Naive thymus-derived CD8-positive, alpha-beta T cell (primary cell): ENCODE measurements at places on chromosomes 11 and 22. TPM values are rescaled to one million over a fixed set of nuclear protein-coding genes. Genes with fewer than 3 reads are reported as not detected.
A peak's percentile ranks its signal among the peaks of the same experiment; 100 is the strongest.

DNA sequence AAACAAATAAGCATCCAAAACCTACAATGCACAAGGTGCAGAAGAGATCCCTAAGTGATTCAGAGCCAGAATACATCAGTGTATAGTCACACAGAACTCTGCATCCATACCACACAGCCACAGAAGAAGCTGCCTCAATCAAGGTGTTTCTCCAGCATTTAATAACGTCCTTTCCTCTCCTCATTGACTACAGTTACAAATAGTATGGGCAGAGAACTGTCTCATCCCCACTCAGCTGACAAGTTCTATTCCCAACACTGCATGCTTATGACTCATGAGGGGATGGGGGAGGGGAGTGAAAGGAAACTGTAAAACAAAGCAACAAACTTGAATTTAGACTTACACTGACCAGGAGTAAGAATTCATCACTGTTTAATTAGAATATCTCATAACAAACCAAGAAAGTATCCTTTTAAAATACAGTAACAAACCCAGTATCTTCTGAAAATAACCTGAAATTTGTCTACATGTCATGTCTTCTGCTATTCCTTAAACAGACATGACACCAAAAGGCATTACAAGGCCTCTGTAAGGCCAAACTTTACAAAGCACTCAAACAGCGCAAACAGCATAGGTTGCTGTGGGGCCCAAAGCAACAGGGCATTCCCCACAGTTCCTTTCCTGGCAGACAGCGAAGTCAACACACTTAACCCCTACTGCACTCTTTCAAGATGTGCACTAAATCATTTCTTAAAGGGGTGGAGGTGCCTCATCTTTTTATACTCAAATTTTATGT lies 29.3 kb downstream of the CELF1 start:
- DNase-seq: no peak

SLC17A6 gene
- not detected for polyA plus RNA-seq

SPECC1L gene
- polyA plus RNA-seq: 8.0 TPM

RHOD gene
- polyA plus RNA-seq: 0.48 TPM

- no peak for DNase-seq
These were observed 1002.7 kb downstream of the BRD1 start for GRCh38 chr22:48824712-48825651.

- no peak for DNase-seq
These were observed 304.2 kb upstream of the CADM1 start for GRCh38 chr11:115808351-115808940.

- DNase-seq: peak; percentile 7
These were observed 8.2 kb upstream of the USP2 start for GRCh38 chr11:119389611-119390254.

GRCh38 chr11:45079567-45079942 lies 66.9 kb upstream of the PRDM11 start:
- no peak for DNase-seq

GRCh38 chr22:48902001-48902869 lies 925.4 kb downstream of the BRD1 start:
- no peak for DNase-seq

DNA sequence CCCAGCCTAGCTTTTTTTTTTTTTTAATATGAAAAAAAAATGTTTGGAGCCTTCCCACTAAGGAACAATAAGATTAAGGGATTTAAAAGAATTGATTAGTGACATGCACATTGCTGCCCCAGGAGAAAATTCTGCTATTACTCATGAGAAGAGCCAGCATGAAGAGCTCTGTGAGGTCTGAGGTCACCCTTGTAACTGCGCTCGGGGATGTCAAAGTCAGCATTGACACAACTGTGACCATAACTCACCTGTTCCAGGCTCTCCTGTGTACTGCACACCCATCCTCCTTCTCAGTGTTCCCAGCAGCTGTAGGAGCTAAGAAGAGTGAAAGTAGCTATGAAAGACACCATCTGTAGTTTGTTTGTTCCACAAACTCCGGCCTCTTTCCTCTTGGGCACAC lies 109.8 kb upstream of the FGF3 start:
- no peak for DNase-seq

PRR33 gene
- polyA plus RNA-seq: 0.15 TPM

DNA sequence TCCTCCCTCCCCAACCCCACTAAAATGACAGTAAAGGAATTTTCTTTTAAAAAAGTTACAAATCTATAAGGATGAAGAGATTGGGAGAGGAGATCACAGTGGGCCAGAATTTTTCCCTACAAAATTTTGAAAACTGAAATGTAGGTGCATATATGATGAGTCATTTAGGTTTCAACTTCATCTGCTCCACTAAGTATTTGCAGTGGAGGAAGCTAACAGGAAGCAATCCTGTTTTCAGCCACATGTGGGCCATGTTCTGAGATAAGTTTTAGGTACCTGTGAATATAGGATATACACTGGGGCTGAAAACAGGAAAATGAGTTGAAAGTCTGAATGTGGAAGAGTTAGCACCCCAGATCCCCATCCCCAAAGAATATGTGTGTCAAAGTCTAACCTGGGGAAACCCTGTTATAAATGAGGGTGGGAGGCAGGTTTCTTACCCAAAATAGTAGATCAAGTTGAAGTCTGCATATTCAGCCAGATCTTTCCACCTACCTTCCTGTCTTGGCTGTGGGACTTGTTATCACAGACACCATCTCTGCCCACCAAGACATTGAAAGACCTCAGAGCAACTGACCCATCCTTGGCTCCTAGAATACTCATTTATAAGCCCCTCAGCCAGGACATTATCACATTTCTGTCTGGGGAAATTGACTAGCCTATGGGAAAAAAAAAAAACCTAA lies 87.3 kb downstream of the PACS1 start:
- no peak for DNase-seq

- DNase-seq: no peak
These were observed 548.2 kb downstream of the TBC1D22A start for GRCh38 chr22:47310601-47311000.

DNA sequence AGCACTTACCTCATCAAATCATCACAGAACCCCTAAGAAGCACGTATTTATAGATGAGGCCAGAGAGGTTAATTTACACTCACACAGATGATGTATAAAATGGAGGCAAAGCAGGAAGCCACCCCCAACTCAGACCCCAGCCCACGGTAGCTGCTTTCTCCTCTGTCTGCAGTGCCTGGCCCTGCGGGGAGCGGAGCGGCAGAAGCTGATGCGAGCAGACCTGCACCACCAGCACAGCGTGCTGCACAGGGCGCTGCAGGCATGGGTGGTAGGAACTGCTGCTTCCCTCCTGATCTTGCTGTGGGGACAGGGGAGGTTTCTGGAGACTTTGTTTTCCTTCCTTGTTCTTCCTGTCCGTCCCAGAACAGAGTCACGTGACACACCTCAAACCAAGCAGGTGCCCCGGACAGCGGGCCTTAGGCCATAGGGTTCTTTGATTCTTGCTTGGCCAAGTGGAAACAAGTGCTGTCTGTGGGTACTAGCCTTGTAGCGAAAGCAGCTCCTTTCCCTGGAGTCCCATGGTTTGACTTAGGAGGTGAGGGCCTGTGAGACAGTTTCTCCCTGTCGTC lies 57.8 kb downstream of the PISD start:
- no peak for DNase-seq

GRCh38 chr11:121199516-121199915 lies 93.1 kb upstream of the SC5D start:
- no peak for DNase-seq

ACR gene
- polyA plus RNA-seq: not detected

PHETA2 gene
- 0.13 TPM for polyA plus RNA-seq

GRCh38 chr11:23455321-23455891 lies 595.1 kb upstream of the CCDC179 start:
- no peak for DNase-seq

DNA sequence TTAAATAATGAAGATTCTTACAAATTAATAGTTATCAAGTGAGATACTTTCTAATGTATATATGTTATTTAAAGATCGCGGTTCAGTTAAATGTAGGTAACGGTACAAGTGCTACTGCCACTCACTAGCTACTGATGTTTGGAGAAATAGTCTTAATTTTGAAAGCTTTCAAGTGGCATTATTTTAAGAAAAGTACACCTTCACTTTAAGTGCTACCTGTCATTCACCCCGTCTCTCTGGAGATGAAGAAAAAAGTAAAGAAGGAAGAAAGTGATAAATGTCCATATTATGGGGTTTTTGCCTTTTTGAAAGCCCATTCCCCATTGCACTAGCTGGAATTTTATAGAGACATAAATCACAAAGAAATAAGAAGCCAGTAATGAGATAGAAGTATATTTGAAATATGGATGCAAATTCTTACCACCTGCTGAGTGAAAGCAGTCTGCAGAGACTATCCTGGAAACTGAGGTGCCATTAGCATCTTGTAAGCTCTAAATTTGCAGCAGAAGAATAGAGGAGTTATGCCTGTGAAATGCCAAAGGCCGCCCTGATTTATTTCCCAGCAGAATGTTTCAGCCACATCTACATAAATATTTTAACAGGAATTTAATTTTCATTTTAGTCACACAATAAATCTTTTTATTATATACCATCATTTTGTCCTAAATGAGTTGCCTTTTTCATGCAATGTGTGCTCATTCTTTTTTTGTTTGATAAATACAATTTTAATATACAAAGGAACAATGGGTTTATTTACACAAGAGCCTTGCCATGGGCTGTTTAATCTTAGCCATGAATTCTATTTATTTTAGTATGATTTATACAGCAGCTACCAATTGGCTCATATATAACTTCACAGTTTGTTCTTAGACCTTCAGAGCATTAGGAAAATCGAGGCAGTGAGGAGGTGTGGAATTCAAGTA lies 489.9 kb upstream of the RAG2 start:
- DNase-seq: no peak

DNA sequence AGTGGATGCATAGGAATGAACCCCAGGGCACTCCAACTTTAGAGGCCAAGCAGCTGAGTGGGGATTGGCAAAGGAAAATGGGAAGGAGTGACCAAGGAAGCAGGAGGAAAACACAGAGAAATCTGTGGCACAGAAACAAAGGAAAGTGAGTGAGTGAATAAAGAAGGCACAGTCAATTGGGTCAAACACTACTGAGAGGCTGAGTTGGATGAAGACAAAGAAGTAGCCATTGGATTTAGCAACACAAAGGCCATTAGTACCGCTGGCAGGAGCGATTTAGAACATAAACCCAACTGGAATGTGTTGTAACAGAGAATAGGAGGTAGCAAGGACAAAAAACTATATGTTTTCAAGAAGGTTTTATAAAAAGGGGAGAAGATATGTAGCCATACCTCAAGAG lies 6.6 kb upstream of the NXPE1 start:
- DNase-seq: no peak

DNA sequence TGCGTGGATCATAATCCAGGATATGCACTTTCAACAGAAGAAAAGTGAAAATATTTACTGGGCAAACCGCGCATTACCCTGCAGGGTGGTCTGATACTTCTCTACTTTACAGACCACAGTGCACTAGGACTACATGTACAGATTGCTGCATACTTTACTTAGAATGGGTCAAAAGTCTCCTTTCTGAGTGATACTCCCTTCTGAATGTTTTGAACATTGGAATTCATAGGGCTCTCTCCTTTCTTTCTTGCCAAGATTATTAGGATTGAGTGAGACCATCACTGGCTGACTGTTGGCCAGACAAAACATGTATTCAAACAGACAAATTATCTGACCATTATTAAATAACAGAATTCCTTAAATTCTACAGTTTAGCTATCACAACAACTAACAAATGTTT lies 6.6 kb upstream of the FIBIN start:
- DNase-seq: no peak

GRCh38 chr11:100948936-100949335 lies 180.7 kb downstream of the PGR start:
- DNase-seq: no peak

DNA sequence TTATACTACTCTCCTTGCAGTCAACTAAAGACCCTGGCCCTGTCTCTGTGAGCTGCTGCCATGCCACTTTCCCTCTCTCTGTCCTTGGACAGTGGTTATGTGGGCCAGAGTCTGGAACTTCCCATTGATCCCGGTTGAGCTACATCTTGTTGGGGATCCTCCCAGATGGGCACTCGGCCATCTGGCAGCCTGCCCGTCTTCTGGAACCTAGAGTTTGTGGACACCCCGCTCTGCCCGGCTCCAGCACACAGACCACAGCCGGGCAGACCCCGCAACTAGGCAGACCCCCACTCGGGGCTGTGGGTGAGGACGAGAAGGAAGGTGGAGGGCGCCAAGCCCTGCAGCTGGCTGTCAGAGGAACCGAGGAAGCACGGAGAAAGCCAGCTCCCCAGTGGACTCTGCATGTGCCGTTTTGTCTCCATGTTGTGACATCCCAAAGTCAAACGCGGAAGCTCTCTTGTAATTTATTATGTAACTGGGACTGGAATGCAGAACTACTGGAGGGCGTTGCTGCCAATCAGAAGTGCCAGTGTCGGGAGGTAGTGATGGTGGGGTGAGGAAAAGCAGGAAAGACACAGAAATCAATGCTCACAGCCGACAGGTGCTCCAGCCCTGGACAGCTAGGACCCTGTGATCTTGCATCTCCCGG lies 207.7 kb downstream of the CEP164 start:
- no peak for DNase-seq

GRCh38 chr22:23497016-23497885 lies 82.8 kb downstream of the IGLL1 start:
- no peak for DNase-seq

DNA sequence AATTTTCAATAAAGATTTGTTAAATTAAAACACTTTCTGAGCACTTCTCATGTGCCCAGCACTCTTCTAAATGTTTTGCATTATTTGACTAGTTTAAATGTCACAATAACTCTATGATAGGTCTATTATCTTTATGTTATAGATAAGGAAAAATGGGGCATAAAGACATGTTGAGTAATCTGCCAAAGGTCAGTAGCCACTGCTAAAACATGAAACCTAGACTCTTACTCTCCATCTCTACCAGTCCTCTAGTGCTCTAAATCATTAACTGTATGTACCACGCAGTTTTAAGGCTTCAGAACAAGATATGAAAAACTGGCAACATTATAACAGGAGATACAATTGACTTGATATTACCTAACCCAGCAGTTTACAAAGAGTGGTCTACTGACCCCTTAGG lies 6.9 kb downstream of the RAB6A start:
- DNase-seq: no peak

CLCF1 gene
- not detected for polyA plus RNA-seq

DNA sequence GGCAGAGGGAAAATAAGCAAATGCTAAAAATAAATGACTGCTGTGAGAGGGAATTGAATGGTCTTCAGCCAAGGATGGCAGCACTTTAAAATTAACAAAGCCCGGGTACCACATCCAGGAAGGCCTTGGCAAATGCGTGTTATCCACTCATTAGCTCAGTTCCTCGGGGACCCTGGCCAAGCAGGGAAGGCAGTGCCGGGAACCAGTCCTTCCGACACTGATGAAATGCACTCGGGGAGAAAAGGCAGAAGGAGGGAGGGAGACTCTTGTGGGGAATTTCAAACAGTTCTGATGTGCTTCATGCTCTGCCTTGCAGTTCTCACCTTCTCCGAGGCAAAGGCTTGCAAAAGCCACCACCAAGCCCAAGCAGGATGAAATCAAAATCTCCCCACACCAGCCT lies 38.3 kb downstream of the CLPB start:
- no peak for DNase-seq

C11orf86 gene
- polyA plus RNA-seq: not detected
